ENCODE measurements at places on chromosomes 5 and 9. TPM values are rescaled to one million over a fixed set of nuclear protein-coding genes. Genes with fewer than 3 reads are reported as not detected.

DNA sequence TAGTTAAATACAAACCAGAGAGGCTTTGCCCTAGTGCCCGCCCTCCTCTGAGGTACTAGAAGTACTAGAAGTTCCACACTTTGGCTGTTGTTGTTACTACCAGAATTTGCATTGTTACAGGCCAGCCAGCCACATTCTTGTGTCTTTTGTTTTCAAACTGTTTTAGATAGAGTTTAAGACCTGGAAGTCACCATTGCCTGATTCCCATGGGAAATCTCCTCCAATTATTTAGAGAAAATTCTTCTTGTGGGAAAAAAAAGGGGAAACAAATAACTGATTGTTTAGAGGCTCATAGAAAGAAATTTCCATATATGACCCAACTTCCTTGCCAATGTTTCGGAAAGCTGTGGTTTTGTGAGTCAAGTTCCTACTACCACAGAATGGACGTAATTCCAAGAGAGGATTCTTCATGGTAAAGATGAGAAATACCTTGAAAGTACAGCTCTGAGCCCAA, 252.2 kb downstream of the GOLPH3 start:
- H3K27me3 ChIP-seq, result no peaks in the 10 kb centered on the region
- H3K27ac ChIP-seq, result no peak overlapping the region
- H3K4me3 ChIP-seq, result no peak overlapping the region
- no peaks in the 10 kb centered on the region for H3K36me3 ChIP-seq
- DNase-seq, result no peak

DNA sequence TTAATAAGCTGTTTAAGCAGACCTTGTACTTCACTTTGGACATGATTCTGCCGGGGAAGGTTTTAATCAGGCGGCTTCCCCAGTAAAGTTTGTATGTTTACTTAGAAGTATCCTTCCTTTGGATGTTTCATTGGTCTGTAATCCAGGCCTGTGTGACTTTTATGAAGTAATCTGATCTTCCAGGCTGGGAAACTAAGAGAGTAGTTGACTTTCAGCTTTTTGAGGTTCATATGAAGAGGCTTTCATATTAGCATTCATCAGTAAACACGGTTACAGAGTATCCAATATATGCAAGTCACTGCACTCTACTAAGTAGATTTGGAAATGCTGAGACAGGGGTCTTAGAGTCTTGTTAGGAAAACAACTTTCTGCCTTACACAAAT, 1.1 kb downstream of the DNAJC21 start:
- no peaks in the 10 kb centered on the region for H3K27me3 ChIP-seq
- DNase-seq, result no peak
- peaks cover 6% of the 10 kb centered on the region for H3K36me3 ChIP-seq

DNA sequence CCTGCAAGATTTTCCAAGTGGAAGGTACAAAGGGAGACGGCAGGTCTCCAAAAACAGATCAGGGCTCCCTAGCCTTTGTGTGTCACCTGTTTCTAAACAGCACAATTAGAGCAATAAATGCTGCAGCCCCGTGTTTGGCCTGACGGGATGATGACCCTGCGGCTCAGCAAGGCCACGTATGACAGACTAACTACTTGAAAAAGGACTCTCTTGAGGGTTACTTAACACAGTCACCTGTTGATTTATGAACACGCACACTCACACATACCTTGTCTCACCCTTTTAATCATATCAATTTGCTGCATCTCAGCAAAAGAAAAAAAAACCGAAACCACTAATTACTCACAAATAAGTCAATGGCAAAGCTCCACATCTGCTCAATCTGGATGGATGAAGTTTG, 199.6 kb upstream of the GAS1 start:
- peaks cover 9% of the 10 kb centered on the region for H3K4me1 ChIP-seq
- H3K4me3 ChIP-seq, result no peak overlapping the region
- H3K27ac ChIP-seq, result no peak overlapping the region
- DNase-seq, result no peak
- no peaks in the 10 kb centered on the region for H3K36me3 ChIP-seq

GRCh38 chr5:104344809-104345208, 782.2 kb upstream of the NUDT12 start:
- H3K4me3 ChIP-seq, result no peak overlapping the region
- no peaks in the 10 kb centered on the region for H3K4me1 ChIP-seq
- no peaks in the 10 kb centered on the region for H3K36me3 ChIP-seq
- no peak overlapping the region for H3K27ac ChIP-seq
- no peak for DNase-seq

DNA sequence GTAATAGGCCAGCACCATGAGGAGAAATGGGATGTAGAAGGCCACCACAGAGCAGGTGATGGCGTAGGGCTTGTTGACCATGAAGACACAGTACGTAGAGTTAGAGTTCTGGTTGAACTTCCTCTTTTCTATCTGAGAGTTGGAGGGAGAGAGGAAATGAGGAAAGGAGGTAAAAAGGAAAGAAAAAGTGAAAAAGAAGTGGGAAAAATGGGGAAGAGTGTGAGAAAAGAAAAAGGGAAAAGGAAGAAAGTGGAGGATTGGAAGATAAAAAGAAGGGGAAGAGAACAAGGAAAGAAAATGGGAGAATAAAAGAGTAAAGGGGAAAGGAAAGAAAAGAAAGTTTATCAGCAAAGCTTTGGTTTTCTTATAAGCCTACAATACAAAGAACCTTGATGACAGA, 126.1 kb downstream of the FBXO38 start:
- no peaks in the 10 kb centered on the region for H3K4me1 ChIP-seq
- no peak overlapping the region for H3K27ac ChIP-seq

- H3K27ac ChIP-seq, result no peak overlapping the region
- peaks cover 18% of the 10 kb centered on the region for H3K36me3 ChIP-seq
- DNase-seq, result no peak
- H3K4me3 ChIP-seq, result no peak overlapping the region
- H3K4me1 ChIP-seq, result no peaks in the 10 kb centered on the region
Measured at GRCh38 chr5:141388661-141389060, 1.2 kb downstream of the PCDHGB4 start.

GRCh38 chr5:135442431-135443160, 4.6 kb downstream of the DCANP1 start:
- H3K27ac ChIP-seq, result no peak overlapping the region
- peaks cover 18% of the 10 kb centered on the region for H3K4me1 ChIP-seq
- no peak overlapping the region for H3K4me3 ChIP-seq
- peak; percentile 88 for DNase-seq

DNA sequence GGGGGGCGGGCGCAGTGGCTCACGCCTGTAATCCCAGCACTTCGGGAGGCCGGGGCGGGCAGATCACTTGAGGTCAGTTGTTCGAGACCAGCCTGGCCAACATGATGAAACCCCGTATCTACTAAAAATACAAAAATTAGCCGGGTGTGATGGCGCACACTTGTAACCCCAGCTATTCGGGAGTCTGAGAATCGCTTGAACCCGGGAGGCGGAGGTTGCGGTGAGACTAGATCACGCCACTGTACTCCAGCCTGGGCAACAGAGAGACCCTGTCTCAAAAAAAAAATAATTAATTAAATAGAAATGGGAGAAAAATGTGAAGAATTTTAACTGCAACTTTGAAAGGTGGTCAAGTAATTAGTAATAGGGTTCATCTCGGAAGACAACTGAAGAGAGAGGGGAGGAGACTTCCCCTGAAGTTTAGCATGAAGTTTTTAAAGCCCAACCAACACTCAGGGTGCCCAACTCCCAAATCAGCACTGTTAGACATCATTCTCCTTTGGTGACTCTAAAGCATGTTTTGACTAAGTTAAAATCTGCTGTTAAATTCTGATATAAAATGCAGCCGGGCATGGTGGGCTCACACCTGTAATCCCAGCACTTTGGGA, 1.4 kb upstream of the CSNK1A1 start:
- peaks cover 18% of the 10 kb centered on the region for H3K4me1 ChIP-seq
- no peak overlapping the region for H3K4me3 ChIP-seq
- peak overlapping the region; percentile 99 for H3K27ac ChIP-seq
- H3K27me3 ChIP-seq, result no peaks in the 10 kb centered on the region
- no peak for DNase-seq

DNA sequence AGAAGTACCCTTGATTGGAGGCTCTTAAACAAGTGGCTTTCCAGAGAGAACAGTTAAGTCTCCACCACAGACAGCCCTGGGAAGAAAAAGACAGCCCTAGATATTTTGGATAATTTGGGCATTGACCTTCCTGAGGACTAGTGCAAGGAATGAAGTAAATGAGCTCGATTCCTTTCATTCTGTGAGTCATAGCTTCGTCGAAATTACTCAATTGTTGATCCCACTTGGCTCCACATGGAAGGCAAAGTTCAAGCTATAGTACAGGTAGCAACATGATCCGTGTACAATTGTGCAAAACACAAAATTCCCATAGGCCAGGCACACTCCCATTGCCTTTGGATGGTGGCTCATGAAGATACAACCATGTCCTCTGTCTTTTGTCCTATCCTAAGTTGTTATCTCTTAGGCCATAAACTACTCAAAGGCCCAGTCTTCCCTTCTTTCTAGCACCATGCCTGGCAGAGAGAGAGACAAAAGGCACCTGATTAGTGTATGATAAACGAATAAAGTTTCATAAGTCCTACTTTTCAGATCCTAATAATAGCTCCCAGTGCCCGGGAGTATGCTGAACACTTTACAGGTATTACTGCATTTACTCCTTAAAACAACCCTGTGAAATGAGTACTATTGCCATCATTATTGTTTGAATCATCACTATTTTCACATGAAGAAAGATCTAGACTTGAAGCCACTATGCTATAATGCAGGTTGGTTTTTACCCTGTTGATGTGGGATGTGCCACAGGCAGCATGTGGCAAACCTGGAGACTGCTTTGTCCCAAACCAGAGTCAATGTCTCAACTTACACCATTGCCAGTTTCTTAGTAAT, 116.7 kb upstream of the RANBP3L start:
- H3K36me3 ChIP-seq, result no peaks in the 10 kb centered on the region
- DNase-seq, result no peak
- no peak overlapping the region for H3K4me3 ChIP-seq
- H3K4me1 ChIP-seq, result peaks cover 26% of the 10 kb centered on the region
- H3K27ac ChIP-seq, result no peak overlapping the region
- H3K27me3 ChIP-seq, result no peaks in the 10 kb centered on the region

DNA sequence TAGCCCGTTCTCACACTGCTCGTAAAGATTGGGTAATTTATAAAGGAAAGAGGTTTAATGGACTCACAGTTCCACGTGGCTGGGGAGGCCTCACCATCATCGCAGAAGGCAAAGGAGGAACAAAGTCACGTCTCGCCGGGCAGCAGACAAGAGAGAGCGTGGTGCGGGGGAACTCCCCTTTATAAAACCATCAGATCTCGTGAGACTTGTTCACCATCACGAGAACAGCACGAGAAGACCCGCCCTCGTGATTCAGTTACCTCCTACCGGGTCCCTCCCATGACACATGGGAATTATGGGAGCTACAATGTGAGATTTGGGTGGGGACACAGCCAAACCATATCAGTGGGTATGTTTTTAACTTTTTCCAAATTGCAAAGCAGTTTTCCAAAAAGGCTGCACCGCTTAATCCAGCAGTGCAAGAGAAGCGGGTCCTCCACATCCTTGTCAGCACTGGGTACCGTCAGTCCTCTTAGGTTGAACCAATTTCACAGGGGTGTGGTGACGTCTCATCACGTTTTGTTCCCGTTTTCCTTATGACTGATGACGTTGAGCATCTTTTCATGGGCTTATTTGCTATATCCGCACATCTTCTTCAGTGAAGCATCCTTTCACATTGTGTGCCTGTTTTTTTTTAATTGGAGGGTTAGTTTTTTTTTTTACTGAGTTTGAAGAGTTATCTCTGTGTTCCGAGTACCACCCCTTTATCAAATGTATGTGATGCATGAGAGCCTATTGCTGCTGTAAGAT, 8.0 kb upstream of the FCN2 start:
- H3K4me3 ChIP-seq, result no peak overlapping the region
- H3K36me3 ChIP-seq, result no peaks in the 10 kb centered on the region
- H3K27ac ChIP-seq, result no peak overlapping the region
- peaks cover 8% of the 10 kb centered on the region for H3K4me1 ChIP-seq
- no peak for DNase-seq
- H3K27me3 ChIP-seq, result peaks cover 3% of the 10 kb centered on the region

GRCh38 chr5:14568333-14568732, 13.3 kb upstream of the OTULINL start:
- H3K36me3 ChIP-seq, result no peaks in the 10 kb centered on the region
- no peaks in the 10 kb centered on the region for H3K4me1 ChIP-seq
- H3K27me3 ChIP-seq, result no peaks in the 10 kb centered on the region
- no peak overlapping the region for H3K27ac ChIP-seq

GRCh38 chr9:73892335-73892734, 604.8 kb upstream of the RORB start:
- no peaks in the 10 kb centered on the region for H3K27me3 ChIP-seq
- H3K4me3 ChIP-seq, result no peak overlapping the region
- no peak for DNase-seq
- H3K36me3 ChIP-seq, result no peaks in the 10 kb centered on the region

- peaks cover 65% of the 10 kb centered on the region for H3K4me1 ChIP-seq
- DNase-seq, result no peak
- H3K36me3 ChIP-seq, result no peaks in the 10 kb centered on the region
- no peaks in the 10 kb centered on the region for H3K27me3 ChIP-seq
- H3K27ac ChIP-seq, result peak within 1 kb of the TSS; percentile 79
Measured at GRCh38 chr5:127649018-127649439, at the start of gene CTXN3. Gene CTXN3, plus strand, starts transcription at chr5:127649082. Its CDS starts 8,440 bp downstream, at chr5:127657522.

Gene PKD2L2
- not detected for total RNA-seq

Gene RGMB
- 176 TPM for total RNA-seq

Gene PCDHB16
- total RNA-seq, result 3.6 TPM

Gene GMCL2
- not detected for total RNA-seq

Gene FABP6
- total RNA-seq, result not detected

Gene NPR3
- total RNA-seq, result 0.65 TPM

Gene TAF11L5
- not detected for total RNA-seq

Measured in esophagus muscularis mucosa (tissue), 4 donors.